ENCODE measurements at places on chromosomes 12 and 14.

DNA sequence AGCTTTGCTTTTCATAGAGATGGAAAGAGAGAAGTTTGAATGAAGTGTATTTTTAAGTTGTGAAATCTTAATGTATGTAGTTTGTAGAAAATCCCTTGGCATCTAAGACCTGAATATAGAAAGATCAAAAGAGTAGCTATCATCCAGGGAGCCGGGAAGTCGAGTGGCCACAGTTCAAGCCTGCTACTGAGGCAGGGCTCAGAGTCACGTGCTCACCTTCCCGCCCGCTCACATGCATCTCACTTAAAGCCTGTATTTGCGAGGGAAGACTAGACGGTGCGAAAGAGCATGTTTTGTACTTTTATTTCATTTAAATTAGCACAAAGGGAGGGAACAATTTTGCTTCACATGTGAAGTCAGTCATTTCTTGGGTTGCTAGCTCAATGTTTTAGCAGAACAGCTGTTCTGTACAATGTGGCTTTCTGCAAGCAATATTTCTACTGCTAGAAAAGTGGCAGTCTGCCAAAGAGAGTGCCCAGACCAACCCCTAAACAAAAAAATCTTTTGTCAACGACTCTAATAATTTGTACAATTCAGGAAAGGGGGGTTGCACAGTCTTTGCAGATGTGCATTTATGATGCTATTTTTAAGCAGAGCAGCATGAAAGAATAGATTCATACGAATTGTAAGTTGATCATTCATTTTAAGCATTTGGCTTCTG, 290.7 kb downstream of the NPAS3 start:
- no peak for DNase-seq

GRCh38 chr14:75461755-75462349, 34.0 kb downstream of the JDP2 start:
- no peak for DNase-seq

DNA sequence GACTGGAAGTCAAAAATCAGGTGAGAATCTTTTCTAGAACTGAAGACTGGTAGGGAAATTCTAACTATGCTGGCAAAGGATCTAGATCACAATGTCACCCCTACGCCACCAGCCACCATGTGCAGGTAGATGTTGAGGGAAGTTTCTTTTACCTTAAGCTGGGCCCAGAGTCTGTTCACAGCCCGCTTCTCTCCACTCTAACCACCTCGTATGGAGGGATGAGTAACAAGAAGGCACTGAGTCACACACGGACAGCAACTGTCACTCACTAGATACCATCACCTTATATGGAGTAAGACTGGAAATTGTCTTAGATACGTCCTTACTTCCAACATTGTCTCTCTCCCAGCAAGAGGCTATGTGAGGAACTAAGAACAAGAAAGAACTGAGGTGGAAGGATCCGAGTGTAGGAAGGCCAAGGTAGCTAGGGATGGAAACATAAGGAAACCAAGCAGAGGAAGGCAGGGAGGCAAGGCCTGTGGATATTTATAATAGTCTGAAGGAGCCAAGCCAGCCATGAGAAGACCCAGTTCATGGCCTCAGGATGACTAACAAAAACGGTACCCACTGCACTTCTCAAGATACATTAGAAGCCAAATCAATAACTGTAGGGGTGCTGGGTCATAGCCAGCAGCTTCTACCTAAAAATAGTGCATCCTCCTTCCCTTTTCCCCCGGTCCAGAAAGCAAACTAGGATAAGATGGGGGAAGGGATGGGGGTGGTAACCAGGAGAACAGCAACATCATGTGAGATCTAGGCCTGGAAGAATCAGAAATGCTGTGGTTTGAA, 15.5 kb downstream of the REM2 start:
- peak; percentile 75 for DNase-seq

- no peak for DNase-seq
Observed at GRCh38 chr12:123075646-123076171, 75.2 kb downstream of the PITPNM2 start.

- no peak for DNase-seq
Observed at GRCh38 chr14:54256156-54256555, 140.7 kb upstream of the CDKN3 start.

GRCh38 chr12:95074766-95075165, 1.3 kb upstream of the NR2C1 start:
- no peak for DNase-seq

DNA sequence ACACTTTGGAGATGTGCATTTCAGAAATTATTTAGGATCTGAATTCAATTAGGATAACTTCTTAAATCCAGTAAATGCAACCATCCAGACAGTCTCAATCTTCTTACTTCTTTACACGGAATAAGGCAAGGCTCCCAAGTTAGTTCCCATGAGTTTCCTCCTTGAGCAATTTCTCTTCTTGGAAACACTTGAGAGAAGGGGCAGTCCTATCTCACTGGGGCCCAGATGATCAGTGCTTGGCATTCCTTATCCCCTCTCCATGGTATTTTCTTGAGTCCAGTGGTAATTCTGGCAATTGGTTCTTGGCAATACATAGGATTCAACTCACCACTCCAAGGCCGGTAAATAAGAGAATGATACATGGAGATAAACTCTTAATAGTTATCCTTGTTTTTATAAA, 87.1 kb upstream of the PTHLH start:
- no peak for DNase-seq

DNA sequence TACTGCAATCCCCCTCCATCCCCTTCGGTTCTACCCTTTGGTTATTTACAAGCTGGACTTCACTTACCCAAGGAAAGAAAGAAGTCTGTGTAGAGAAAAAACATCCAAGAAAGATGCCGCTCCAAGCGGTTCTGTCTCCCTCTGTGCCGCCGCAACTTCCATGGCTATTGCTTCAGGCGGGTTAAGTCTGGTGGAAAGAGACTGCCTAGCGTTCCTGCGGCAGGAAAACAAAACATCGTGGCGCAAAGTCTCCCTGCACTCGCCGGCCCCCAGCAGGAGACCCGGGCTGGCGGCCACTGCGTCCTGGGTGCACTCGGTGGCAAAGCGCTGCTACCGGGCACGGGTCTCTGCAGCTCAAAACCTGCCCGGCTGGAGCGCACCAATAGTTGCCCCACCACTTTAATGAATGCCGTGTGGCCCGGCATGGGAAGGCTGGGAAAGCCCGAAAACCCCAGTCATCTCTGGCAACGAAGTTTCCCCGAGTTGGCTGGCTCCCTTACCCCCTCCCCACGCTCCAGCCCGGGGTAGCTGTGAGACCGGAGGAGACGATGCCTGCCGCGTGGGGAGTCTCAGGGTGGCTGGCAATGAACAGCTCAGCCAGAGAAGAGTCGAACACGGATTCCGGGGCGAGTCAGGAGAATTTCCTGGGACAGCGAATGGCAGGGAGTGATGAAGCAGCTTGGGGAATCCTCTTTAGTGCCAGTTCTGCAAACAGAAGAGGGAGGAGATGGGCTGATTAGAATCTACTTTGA, 3.5 kb upstream of the KCNK10 start:
- no peak for DNase-seq

DNA sequence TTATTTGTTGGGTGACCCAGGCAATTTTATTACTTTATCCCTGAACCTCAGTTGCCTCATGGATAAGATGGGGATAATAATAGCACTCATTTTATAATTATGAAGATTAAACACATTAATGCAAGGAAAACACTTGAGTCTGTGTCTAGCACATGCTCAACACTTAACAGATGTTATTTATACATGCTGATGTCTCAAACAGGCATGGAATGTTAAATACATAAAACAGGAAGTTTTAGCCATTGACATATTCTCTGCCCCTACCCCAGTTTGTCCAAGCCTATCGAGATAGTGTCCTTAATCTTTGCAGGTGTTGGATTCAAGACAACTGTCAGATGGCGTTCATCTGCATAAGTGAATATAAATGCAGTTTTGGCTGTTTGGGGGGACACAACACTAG, 109.8 kb downstream of the SCAF11 start:
- DNase-seq: no peak

GRCh38 chr14:63770187-63770807, 42.4 kb upstream of the SGPP1 start:
- peak; percentile 52 for DNase-seq

DNA sequence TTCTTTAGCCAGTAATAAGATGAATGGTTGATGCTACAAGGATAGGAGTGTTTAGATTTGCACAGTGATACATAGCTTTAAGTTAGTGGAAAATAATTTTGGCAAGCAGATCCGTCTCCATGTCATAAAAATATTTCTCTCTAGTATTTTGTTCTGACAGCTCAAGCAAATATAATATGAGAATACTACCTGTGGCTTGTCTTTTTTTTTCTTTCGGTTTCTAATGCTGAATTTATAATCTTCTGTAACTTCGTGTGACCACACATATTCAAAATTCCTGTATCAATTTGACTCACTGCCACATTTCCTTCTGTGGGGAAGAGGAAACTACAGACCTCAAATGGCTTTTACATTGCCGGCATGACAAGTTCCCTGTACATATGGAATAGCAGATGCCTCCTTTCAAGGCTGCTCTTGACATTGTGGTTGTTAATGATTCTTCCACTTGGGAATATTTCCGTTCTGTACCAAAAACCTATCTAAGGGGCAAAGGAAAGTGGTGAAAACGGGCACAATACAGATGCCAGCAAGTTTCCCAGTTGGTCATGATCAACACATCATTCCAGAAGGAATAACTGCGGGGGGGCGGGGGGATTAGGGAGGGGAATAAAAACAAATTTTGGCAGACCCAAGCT, 103.6 kb upstream of the CCDC91 start:
- DNase-seq: no peak

GRCh38 chr14:22112004-22112403, 438.4 kb upstream of the OR4E1 start:
- no peak for DNase-seq

DNA sequence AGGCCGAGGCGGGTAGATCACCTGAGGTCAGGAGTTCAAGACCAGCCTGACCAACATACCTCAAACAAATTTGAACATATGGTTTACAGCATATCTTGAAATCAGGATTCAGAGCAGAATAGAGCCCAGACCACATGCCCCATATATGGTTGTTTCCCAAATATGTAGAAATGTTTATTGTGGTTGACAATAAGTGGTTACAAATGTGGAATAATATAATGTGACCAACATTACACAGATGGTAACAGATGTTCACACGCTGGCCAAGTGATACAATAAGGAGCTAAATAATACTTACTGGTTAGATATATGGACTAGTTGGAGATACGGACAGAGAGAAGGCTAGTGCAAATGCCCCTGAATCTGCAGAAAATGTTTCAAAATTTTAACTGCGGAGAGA, 85.3 kb downstream of the MAPKAPK5 start:
- DNase-seq: no peak

DNA sequence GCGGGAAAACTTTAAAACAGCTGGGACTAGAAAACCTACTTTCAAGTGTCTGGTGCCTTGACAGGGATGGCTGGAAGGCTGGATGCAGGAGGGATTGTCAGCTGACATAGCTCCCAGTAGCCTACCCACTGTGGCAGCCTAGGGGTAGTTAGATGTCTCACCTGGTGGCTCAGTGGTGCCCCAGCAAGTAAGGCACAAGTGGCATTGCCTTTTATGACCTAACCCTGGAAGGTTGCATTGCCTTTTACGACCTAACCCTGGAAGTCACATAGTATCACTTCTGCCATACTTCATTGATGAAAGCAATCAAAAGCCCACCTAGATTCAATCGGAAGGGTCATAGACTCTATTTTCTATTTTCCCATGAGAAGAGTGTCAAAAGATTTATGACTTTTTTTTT, 724.7 kb upstream of the TBX3 start:
- DNase-seq: no peak

- no peak for DNase-seq
Observed at GRCh38 chr12:4014444-4014843, 141.2 kb upstream of the PARP11 start.

- peak; percentile 34 for DNase-seq
Observed at GRCh38 chr12:57983146-57983857, 41.9 kb downstream of the ATP23 start.

- no peak for DNase-seq
Observed at GRCh38 chr12:122999196-122999946, 18.9 kb downstream of the ARL6IP4 start.

GRCh38 chr14:98167275-98167674, 1104.7 kb downstream of the BCL11B start:
- no peak for DNase-seq

DNA sequence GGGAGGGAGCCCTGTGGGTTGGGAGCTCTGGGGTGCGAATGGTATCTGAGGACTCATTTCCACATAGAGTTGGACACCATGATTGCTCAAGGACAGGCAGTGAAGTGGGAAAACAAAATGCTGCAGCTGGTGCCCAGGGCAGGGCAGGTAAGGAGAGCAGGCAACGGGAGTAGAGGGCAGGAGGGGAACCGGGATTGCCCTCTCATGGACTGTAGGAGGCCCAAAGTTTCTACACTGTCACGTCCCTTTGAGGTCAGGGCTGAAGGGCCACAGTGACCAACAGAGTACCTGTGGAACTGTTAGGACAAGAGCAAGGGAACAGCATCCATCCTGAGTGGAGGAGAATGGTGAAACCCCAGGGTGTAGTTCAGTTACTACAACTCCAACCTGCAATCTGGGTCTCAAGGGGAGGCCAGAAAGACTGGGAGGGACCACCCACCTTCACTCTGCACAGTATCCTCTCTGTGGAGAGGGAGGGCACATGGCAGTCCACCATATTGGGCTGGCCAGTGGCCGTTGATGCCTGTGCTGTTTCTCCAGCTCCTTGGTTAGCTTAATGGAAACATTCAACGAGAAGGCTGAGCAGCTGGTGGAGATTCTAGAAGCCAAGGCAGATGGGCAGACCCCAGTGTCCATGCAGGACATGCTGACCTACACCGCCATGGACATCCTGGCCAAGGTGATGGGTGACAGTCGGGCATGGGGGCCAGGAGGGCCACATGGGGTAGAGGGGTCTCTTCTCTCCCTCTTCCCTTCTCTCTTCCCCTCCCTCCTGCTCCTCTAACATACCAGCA, 22.2 kb downstream of the CYP46A1 start:
- DNase-seq: peak; percentile 2

DNA sequence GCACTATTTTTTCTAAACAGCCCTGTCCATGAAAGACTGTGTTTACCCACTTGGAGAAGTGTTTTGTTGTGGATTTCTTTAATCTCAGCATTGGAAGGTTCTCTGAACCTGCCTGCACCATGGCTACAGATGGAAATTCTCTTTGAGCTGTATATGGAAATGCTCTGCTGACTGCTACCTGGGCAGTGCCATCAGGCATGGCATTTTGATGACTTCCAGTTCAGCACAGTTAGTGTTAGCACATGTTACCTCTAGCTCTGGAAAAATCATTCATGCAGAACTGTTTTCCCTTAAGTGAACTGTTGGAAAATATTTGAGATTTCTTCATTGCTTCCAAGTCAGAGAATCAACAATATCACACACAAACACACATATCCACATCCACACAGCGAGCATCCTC, 52.6 kb upstream of the RIC8B start:
- DNase-seq: no peak

GRCh38 chr12:3551976-3552725, 61.1 kb downstream of the PRMT8 start:
- no peak for DNase-seq

- DNase-seq: no peak
Observed at GRCh38 chr12:73053893-73054292, 781.7 kb downstream of the TRHDE start.

- DNase-seq: no peak
Observed at GRCh38 chr12:83031196-83031595, 344.5 kb downstream of the TMTC2 start.

Measured in AG20443 (cell line).